ENCODE measurements at places on chromosomes 12 and 14.

DNA sequence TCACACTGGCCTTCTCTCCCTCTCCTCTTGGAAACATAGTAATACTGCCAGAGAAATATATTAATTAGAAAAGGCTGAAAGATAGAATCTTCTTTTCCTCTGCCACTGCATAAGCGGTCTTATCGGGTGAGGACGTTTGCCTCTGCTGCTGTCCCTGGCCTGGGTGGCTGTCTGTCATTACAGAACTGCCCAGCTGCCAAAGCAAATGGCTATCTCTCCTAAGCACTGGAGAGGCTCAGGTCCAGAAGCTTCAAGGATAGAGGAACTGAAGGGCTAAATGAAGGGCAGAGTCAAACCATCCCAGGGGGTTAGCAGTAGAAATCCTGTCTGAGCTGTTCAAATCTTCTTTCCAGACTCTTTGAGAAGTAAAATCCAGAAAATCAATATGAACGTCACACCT, 198.6 kb upstream of the CAND1 start:
- DNase-seq = no peak

DNA sequence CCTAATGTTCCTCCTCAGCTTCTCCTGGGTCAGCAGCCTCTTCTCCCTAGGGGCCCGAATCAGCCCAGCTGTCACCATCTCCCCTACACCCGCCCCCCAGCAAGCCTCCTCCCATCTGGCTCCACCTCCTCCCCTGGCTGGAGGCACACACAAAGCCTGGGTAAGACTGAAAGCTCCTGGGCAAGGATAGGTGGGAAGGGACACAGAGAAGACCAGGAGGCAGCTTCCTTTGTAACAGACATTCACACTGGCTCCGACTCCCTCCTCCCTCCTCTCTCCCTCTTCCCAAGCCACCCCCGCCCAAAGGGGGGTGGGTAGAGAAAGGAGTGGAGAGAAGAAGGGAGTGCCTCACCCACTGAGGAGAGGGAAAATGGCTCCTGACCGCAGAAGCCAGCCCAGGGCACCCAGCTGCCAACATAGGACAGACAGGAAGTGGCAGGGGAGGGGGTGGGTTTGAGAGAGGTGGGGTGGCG, 4.0 kb downstream of the CHD4 start:
- no peak for DNase-seq

GRCh38 chr12:115257791-115258190, 573.8 kb upstream of the TBX3 start:
- DNase-seq = no peak

GRCh38 chr14:69093631-69094421, 59.1 kb downstream of the DCAF5 start:
- no peak for DNase-seq

GRCh38 chr12:27176765-27177164, 67.3 kb upstream of the STK38L start:
- DNase-seq = no peak

DNA sequence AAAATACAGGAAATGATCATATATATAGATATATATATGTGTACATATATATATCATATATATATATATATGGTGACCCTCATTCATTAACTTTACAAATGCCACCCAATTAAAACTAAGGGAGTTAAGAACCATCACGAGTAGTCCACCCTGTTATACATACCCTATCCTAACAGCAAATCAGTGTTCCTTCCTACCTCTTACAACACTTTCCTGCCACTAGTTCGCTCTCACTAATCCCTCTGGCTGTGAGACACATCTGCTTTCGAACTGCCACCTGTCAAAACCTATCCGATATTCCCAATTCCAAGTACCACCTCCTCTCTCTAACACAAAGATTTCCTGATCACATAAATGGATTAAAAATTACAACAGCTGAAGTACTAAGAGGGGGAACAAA, 100.5 kb downstream of the EEA1 start:
- no peak for DNase-seq

- no peak for DNase-seq
Measured at GRCh38 chr14:104191409-104191997, 53.1 kb downstream of the KIF26A start.
